ENCODE measurements at places on chromosomes 1 and 21.

DNA sequence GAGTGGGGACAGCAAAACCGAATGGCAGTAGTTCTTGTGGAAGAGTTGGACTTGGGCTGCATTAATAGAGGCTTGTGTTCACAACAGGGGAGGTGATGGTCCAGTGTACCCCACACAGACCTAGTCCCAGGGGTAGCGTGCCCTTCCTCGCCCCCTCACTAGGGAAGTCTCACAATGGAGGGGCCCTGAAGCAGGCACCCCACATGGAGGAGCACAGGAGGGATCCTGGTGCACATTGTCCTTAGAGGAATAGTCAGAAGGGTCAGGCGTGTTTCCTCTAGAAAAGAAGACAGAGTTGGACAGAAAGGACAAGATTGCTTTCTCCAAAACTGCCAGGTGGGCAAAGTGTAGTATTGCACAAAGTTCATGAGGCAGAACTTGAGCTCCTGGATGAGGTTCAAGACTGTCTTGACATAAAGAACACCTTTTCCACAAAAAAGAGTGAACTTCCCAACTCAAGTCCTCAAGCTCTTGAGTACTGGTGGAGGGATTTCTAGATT, 23.3 kb downstream of the ETNK2 start:
- DNase-seq, result no peak

DNA sequence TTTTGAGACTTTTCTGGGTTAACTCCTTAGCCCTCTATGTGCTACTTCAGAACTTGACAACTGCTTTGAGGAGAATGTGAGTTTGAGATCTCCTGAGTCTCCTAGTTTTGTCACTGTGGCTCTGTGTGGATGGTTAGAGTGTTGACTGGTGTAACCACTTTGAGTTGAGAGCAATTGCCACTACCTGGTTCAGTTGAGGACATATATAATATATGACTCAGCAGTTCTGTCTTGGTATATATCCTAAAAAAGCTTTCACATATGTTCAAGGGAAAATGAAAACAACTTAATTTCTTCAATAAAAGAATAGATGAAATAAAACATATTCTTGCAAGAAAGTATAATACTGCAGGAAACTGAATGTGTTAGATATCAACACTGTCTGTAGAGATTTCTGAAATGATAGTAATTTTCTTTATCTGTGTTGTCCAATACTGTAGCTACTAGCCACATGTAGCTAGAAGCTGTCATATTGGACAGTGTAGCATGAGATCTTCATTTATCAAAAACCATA, 96.7 kb upstream of the QSOX1 start:
- DNase-seq, result no peak

DNA sequence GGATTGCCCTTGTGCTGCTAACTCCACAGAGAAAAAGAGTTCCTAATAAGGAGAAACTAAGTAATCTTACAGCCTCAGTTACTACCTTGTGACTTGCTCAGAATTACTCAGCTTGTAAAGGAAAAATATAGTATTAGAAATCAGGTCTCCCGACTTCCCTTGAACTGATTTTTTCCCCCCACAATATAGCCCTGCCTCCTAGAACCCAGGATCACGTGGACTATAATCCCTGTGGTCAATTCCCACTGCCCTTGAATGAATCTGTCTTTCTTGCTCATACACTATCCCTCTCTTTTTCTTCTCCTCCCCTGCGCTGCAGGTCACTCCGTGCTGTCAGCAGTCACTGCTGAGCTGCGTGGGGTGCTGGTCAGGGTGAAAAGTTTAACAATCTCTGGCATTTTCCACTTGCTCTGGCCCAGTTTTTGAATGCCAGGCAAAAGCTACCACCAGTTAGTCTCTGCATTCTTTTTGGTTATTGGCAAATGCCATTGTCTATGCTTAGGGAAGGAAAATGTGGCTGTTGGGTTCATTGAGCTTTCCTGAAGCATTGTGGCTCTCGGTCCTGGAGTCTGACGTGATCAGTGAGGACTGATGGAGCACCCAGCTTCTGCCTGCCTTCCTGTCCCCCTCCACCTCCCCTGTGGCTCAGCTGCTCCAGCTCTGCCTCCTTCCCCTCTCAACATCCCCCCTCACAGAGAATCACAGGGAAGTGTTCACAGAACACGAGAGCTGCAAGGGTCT, 1.9 kb upstream of the MYOC start:
- DNase-seq, result no peak

GRCh38 chr21:17903929-17904639, 84.9 kb upstream of the C21orf91 start:
- DNase-seq, result no peak

DNA sequence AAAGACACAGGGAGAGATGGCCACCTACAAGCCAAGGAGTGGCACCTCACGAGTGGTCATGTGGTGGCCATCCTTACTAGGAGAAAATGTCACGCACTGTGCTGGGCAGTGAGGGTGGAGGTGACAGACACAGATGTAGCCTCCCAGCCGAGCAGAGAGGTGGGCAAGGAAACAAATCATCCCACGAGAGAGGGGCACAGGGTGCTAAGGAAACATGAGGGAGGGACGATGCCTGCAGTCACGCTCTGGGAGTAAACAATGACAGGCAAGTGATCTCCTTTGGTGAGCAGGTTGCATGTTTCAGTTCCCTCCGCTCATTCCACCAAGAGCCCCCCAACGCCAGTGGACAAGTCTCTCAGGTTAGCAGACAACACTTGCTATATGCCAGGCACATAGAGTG, 65.8 kb downstream of the CD247 start:
- no peak for DNase-seq

DNA sequence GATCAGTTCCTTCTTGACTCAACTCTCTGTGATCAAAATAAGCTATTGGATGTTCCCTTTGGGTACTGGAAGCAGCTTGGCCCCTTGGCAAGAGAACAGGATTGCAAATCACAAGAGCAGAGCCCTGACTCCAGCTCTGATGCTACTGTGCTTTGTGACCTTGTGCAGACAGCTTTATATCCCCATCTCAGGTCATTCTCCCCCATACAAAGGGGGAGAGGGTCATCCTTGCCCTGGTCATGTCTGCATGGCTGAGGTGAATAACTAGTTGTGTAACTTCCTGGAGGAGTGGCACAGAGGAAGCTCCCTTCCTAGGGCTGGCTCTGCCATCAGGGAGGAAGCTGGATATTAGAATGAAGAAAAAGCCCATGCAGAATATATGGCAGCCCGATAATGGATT, 142.9 kb downstream of the DHRS3 start:
- DNase-seq, result no peak
